Right hindlimb (tissue), 1 donor: ENCODE measurements at places on chromosomes 1 and 21.

- DNase-seq, result peak; percentile 58
Observed at GRCh38 chr1:214337511-214337910, 56.6 kb downstream of the SMYD2 start.

- DNase-seq, result no peak
Observed at GRCh38 chr1:22347854-22348760, 103.5 kb upstream of the ZBTB40 start.

- no peak for DNase-seq
Observed at GRCh38 chr1:36696261-36696940, 213.7 kb upstream of the CSF3R start.

DNA sequence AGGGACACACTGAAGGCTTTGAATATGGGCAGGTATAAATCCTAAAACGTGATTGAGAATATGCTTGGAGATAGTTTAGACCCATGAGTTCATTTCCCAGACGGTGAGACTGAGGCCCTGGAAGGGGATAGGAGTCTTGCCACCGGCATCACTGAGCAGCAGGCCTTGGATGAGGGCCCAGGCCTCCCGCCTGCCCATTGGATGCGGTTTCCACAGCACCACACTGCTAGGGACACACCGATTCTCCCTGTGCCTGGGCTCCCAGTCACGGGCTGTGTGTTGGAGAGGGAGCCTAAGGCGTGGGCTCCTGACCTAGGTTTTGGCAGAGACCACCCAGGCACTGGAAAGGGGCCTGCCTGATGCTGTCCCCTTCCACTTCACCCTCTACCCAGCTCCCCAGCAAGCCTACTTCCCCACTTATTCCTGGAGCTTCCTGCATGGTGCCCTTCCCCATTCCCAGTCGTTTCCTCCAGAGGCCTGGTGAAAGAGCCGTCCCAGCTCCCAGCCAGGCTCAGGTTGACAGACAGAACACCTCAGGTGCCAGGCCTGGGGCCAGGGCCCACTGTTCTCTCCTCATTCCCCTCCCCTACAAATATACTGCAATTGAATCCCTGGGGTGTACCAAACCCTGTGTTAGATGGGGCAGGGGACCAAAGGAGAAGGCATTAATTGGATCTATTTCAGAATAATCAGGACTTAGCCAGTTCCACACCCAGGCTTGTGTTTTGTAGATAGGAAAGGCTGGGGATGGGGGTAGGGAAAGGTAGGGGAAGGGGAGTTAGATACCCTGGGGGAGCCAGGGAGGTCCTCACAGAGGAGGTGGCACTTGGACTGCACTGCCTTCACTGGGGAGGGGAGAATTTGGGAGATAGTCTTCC lies 3.4 kb downstream of the FOXO6 start:
- DNase-seq, result peak; percentile 49

GRCh38 chr1:219566951-219567947 lies 45.7 kb downstream of the ZC3H11B start:
- peak; percentile 26 for DNase-seq

DNA sequence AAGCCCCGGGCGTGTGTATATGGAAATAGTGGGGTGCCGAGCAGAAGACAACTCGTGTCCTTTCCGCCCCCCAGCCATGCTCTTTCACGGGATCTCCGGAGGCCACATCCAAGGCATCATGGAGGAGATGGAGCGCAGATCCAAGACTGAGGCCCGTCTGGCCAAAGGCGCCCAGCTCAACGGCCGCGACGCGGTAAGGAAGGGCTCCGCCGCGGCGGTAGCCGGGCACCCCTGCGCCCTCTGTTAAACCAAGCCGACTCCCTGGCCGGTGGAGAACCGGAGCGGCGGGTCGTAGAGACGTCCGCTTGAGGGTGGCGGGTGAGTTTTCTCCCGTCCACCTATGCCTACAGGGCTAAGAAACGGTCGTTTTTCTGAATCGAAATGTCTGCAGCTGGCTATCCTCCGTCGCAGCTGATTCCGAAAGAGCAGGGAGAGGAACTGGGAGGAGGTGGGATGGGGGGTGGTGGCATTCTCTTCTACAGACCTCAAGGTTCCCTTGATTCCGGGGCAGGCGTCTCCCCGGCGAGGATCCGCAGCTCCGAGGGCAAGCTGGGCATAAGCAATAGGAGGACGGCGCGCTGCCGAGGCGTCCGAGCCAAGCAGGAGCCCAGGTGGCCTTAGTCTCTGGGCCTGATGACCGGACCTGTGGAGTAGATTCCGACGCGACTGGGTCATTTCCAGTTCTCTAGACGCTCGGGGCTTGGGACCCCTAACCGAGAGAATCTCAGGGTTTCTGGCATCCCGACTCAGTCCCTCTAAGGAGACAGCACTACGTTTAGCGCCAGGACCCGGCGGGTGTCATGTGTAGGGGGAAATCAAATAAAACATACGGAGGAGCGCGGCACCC lies 856 bp downstream of the LHX9 start:
- peak; percentile 46 for DNase-seq

GRCh38 chr1:2930913-2931723 lies 90.1 kb upstream of the ACTRT2 start:
- no peak for DNase-seq

GRCh38 chr1:72643142-72643541 lies 360.8 kb upstream of the NEGR1 start:
- DNase-seq, result no peak

- DNase-seq, result no peak
Observed at GRCh38 chr1:159207080-159207479, 2.4 kb downstream of the ACKR1 start.

GRCh38 chr1:8232036-8232757 lies 85.7 kb upstream of the SLC45A1 start:
- DNase-seq, result no peak

GRCh38 chr1:172482044-172482443 lies 38.2 kb upstream of the PIGC start:
- no peak for DNase-seq
